ENCODE measurements at places on chromosomes 3 and 15.

DNA sequence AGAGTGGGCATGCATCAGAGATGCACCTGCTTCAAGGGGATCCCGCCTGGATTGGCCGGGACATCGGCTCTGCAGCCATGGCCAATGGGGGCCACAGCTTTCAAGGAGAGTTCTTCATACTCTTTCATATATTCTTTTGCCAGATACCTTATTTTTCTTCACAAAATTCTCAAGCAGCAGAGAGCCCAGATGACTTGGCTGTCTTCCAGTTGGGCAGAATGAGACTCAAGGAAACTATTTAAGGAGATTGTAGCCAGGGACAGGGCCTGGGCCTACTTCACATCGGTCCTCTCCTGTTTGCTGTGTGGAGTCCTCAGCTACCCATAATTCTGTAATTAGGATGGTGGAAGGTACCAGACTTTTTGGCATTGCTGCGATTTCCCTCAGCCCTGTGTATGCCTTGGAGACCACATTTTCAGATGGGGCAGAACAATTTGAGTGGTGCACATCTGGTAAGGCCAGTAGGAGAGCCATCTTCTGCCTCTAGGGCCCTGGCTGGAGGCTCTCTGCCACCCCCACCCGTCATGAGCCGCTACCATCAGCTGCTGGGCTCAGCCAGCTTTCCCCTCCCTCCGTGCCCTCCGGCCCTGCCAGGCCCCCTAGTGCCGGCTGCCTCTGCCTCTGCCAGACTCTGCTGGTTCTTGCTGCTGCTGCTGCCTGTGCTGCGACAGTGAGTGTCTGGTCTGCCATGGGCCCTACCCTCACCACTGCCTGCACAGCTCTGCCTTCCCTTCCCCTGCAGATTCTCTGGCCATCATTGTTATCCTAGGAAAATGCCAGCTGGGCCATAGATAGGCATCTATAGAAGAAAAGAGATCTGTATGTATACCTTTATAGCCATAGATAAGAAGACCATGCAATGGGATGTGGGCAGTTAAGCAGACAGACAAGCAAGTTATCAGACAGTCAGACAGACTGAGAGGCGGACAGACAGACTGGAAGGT, 6.7 kb downstream of the PLIN1 start:
- no peak for DNase-seq

DNA sequence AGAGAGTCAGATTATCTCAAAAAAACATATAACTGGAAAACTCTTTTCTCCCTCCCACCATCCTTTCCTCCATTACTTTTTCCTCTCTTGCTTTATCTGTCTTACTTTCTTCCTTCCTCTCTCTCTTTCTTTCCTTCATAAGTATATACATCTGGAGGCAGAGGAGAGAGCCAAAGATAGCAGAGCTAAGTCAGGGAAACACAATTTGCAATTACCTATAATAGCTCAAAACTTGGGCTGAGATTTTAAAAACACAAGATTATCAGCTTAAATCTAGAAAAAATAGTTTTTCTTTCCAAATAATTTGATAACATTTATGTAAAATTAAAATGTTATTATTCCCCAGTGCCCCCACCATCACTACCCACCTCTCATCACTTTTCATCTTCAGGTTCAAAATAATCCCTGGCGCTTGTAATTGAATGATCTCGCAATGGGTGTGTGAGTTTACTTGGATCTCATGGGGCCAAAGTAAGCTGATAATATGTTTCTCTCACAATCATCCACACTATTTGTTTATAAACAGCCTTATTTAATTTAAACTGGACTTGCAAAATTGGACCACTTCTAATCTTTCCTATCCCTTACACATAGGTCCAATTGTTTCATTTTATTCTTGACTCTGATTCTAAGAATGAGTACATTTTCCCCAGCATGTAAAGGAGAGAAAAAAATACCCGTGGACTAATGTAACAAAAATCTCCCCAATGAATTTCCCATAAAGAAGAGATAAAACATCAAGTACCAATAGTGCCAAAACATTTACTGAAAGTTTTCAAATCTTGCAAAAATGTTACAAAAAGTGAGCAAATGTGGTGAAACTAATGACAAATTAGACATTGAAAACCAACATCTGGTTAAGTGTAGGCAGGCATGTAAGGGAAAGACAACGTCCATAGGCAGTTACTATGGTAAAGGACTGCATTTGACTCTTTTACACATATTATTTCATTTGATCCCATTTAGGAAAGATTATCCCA, 236.9 kb downstream of the DTWD1 start:
- no peak for DNase-seq

GRCh38 chr15:49908236-49908932, 210.6 kb downstream of the ATP8B4 start:
- no peak for DNase-seq

- no peak for DNase-seq
These were observed 123.1 kb upstream of the UMPS start for GRCh38 chr3:124607163-124607562.

- no peak for DNase-seq
These were observed 34.8 kb downstream of the CRYGS start for GRCh38 chr3:186509423-186509822.

- no peak for DNase-seq
These were observed 4.2 kb downstream of the PLCL2 start for GRCh38 chr3:16888785-16889607.

DNA sequence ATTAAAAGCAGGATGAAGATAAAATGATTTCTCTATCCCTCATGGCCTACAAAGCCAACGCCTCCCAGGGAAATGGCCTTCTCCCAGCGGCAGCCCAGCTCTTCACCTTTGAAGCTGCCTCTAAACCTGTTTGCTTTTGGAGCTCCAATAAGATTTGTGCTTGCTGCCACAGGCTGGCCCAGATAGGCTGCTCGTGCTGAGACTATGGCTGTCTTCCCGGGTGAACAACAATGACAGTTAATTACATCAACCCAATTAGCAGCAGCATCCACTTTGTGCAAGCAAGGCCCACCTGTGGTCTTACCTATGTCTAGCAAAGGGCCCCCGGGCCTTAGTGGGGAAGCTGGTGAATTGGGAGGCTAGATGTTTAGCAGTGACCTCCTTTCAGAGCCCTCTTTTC, 179.6 kb downstream of the P3H2 start:
- no peak for DNase-seq

- DNase-seq = no peak
These were observed 83.1 kb upstream of the SETMAR start for GRCh38 chr3:4220065-4220464.

DNA sequence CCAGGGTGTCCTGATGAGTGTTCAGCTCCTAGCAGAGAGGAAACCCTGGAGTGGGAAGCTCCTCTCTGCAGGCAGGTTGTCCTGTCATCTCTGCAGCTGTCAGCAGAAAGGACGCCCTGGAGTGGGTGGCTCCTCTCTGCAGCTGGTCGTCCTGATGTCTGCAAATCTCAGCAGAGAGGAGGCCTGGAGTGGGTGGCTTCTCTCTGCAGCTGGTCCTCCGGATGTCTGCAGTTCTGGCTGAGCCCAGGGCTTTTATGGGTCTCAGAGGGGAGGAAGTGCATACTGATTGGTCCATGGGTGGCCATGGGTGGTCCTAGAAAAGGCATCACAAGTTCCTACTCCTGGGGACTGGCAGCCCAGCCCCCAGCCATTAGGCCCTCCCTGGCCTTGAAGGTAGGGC, 102.6 kb upstream of the BNIP2 start:
- no peak for DNase-seq

GRCh38 chr15:73993211-73993994, 1.1 kb upstream of the PML start:
- no peak for DNase-seq

GRCh38 chr3:126907557-126907956, 75.4 kb upstream of the PLXNA1 start:
- DNase-seq = no peak

DNA sequence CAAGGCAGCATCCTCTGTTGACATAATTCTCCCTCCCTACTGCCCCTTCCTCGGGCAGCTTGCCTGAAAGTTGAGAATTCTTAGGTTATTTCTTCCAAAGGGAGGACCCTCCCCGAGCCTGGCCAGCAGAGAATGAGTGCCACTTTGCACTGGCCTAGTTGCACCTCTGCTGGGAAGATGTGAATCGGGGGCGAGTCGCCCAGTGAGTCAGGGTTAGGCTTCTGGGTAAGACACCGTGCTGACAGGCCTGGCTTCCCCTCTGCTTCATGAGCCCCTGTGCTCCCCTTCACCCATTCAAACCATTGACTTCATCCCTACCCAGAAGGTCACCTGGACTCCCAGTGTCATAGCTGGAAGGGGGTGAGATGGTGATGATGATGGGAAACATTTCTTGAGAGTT, 82.3 kb downstream of the AAGAB start:
- DNase-seq = no peak

Data from suppressor macrophage treated with lipopolysaccharide for 1 hour (primary cell).